Natural killer cell treated with Interleukin-12 subunit alpha and Interleukin-12 subunit beta and Interleukin-15 and Interleukin-18, amount 100 ng/mL, for 72 hours (primary cell): ENCODE measurements at places on chromosomes 4 and X. TPM values are rescaled to one million over a fixed set of nuclear protein-coding genes. Genes with fewer than 3 reads are reported as not detected.

GCNA gene
- total RNA-seq, result 6.1 TPM

SLC10A6 gene
- total RNA-seq, result not detected

FHIP1A gene
- total RNA-seq, result 0.12 TPM

ARHGAP36 gene
- total RNA-seq, result not detected

GRCh38 chrX:40434947-40435346, 145.8 kb upstream of the ATP6AP2 start:
- no peak for DNase-seq

DNA sequence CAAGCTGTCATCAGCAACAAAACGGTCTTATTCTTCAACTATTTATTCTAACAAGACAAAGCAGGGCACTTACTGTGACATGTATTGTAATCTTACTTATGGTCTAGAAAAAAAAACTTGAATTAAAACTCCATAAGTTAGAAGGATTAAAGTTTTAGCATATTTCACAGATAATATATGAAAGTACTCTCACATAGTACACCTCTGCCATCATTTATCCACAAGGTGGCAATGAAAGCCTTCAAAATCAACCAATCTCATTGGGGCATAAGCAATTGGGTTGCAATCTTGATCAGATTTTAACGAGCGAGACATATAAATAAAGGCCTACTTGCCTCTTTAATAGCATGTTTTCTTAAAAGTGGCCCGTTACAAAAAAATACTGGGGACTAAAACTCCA, 1382.9 kb downstream of the FAM133A start:
- no peak for DNase-seq

GRCh38 chrX:38704146-38704882, 96.9 kb upstream of the MID1IP1 start:
- no peak for DNase-seq
